ENCODE measurements at places on chromosomes 2 and 18.

GRCh38 chr2:108354136-108354535 lies 23.6 kb upstream of the SULT1C4 start:
- DNase-seq = no peak

DNA sequence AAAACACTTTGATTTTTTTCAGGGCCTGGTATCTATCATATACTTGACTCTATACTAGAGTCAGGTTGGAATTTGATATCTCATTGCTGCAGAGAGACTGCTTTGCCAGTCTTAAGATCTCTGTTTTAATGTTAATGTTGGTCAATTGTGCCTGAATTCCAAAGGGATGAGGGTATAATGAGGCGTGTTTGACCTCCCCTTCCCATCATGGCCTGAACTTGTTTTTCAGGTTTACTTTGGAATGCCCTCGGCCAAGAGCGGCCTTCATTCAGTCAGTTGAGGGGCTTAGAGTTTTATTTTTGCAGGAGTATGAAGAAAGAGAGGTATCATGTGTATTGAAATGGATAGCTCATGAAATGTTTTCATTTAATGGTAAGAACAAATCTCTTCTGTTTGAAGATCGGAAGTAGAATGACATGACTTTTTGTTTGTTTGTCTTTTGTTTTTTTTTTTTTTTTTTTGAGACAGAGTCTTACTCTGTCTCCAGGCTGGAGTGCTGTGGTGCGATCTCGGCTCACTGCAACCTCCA lies 119.0 kb downstream of the KIAA1328 start:
- no peak for DNase-seq

- DNase-seq = no peak
These were observed 17.1 kb downstream of the PDK1 start for GRCh38 chr2:172572981-172573380.

- DNase-seq = no peak
These were observed 357.9 kb upstream of the NRP2 start for GRCh38 chr2:205324355-205324754.

GRCh38 chr2:189837326-189837725 lies 53.1 kb downstream of the PMS1 start:
- DNase-seq = no peak

GRCh38 chr18:64191069-64191468 lies 42.2 kb upstream of the LINC00305 start:
- no peak for DNase-seq

- DNase-seq = no peak
These were observed 686.8 kb upstream of the PIK3C3 start for GRCh38 chr18:41268271-41268670.

DNA sequence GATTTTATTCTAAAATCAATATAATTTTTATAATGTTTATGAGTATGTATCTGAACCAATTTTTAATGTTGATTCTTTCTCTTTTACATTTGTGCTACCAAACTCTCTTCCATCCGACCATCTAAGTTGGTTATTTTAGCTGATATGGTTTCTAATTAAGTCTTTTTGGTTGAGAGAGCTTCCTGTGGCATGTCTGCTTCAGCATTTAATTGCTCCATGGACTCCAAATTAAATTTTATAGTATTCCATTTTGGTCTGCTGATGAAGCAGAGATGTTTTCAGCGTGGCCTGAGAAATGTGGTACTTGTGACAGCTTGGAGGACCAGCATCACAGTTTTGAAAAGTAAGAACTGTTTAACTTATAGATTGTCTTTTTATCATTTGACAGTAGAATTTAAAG lies 105.6 kb downstream of the EHBP1 start:
- DNase-seq = no peak

DNA sequence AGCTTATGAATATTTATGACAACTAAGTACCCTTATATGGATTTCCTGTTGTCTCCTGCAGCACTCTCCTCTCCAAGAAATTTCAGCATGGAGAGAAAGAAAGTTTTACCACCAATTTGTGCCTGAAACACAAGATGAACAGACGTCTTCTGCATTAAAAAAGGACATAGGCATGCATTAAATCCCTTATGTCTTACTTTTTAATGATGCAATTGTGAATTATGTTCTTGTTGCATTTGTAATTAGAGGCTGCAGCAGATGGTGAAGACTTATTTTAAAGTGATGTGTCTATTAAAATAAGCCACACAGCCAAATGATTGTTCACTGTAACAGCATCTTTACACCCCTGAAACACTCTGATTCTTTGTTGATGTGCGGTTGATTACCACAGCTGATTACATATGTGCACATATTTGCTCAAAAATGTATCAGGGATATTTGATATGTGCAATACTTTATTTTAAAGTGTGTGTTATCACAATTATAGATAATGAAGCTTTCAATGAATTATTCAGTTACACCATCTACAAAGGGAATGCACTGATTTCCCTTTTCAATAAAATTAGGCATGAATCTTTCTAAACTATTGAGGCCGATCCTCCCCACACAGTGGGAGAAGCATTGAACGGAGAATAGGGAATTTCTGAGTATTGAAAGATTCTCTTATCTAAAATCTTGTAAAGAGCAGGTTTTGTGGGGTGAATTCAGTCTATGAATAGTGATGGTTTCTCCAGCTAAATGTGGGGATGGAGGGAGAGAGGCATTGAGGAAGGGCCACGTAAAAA lies 585.1 kb downstream of the SLC4A3 start:
- no peak for DNase-seq

DNA sequence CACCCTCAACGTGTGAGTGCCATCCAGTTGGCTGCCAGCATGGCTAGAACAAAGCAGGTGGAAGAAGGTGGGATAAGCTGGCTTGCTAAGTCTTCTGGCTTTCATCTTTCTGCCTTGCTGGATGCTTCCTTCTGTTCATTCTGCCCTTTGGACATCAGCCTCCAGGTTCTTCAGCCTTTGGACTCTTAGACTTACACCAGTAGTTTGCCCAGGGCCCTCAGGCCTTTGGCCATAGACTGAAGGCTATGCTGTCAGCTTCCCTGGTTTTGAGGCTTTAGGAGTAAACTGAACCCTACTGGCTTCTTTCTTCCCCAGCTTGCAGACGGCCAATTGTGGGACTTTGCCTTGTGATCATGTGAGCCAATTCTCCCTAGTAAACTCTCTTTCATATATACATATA lies 155.0 kb upstream of the SERTAD2 start:
- no peak for DNase-seq

DNA sequence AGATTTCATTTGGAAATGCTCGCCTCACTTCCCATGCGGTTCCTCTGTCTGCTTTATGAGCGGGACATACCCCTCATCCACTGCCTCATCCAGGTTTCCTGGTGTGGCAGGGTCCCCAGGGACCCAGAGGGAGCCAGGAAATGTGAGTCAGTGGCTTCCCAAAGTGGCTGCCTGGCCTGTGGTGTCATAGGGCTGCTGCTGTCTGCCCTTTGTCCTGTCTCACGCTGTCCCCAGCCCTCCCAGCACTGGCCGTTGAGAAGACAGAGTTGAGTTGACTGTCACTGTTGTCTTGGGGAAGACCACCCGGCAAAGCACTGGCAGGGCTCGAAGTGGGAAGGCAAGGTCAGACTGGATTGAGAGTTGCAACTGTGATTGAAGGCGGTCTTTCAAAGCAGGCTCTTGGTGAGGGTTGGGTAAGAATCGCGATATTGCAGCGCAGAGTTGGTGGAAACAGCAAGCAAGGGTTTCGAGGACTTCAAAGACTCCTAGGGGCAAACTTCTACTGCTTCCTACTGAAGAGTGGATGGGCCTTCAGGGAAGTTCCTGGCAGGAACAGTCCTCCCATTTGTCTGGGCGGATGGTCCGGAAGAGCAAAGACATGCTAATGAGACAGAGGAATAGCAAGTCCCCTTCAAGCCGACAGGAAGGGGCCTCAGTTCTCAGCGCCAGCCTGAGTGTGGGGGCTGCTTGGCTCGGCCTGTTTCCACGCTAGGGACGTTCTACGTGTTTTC lies 33.9 kb downstream of the RAB31 start:
- DNase-seq = no peak

GRCh38 chr2:168454737-168455644 lies 1.1 kb upstream of the CERS6 start:
- DNase-seq = no peak

DNA sequence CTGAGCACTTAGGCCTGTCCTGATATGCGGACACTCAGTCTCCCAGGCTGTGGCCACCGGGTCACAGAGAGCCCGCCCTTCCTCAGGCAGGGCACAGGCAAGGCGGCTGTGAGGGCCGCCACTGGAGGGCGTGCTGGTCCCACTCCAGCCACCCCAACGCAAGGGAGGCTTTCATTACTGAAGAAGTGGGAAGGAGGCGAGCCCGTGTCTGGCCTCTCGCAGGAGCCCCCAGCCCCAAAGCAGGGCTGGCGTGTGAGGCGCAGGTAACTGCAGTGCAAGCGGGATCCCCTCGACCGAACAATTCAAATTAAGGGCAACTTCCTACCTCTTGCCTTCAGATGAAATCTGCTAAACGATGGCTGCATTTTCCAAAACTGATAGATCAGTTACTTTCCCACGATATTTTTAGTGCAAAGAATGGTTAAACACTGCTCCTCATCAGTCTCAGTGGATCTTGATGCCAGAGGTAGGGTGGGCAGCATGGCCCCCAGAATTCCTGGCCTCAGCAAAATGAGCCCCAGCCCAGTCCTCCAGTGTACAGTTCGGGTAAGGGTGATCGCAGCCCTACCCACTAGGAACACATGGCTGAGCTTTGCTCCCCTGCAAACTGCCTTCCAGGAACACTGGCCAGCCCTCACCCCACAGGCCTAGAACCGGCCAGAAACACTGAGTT lies 97.2 kb downstream of the SEPTIN10 start:
- no peak for DNase-seq

GRCh38 chr2:1990724-1991123 lies 246.4 kb upstream of the PXDN start:
- DNase-seq = no peak

DNA sequence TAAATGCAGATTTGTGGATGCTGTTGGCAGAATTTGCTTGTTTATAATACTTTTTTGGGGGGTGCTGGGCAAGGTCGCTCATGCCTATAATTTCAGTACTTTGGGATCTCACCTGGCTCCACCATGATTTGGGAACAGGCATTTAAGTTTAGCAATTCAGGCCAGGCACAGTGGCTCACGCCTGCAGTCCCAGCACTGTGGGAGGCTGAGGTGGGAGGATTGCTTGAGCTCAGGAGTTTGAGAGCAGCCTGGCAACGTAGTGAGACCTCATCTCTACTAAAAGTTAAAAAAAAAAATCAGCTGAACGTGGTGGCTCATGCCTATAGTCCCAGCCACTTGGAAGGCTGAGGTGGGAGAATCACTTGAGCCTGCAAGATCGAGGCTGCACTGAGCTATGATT lies 20.7 kb downstream of the TANC1 start:
- no peak for DNase-seq

GRCh38 chr2:228374741-228375140 lies 193.3 kb upstream of the SPHKAP start:
- no peak for DNase-seq

DNA sequence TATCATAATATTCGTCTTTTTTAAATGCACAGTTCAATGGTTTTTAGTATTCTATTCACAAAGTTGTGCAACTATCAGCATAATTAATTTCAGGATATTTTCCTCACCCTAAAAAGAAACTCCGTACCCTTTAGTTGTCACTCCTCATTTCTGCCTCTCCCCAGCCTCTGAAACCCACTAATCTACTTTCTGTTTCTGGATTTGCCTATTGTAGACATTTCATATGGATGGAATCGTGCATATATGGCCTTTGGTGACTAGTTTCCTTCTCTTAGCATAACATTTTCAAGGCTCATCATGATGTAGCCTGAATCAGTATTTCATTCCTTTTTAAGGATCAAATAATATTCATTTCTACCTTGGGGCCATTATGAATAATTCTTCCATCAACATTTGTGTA lies 18.5 kb downstream of the NEURL3 start:
- no peak for DNase-seq

GRCh38 chr2:218294430-218295022 lies 2.2 kb upstream of the TMBIM1 start:
- DNase-seq = no peak

DNA sequence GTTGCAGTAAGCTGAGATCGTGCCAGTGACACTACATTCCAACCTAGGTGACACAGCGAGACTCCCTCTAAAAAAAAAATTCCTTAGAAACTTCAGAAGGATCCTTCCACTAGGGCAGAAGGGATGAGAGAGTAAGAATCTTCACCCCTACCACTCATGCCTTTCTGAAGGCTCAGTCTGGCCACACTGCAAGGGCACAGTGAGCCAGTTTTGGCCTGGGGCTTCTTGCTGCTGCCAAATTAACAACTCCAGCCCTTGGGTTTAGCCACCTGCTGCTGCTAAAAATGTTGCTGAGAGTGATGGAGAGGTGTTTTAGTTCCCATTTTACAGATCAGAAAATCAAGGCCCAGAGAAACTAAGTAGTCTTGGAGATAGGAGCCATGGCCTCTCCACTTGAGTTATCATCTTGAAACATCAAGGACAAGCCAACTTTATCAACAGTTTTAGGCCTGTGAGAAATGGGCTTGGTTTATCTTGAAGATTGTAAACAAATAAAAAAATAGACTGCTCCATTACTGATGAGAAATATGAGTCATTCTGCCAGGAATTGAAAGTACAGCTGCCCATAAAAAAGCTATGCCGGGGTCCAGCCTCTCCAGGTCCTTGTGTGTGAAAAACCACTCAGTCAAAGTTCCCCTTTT lies 31.9 kb upstream of the CASP8 start:
- no peak for DNase-seq

- no peak for DNase-seq
These were observed 147.9 kb downstream of the GALNT3 start for GRCh38 chr2:165645930-165646831.

DNA sequence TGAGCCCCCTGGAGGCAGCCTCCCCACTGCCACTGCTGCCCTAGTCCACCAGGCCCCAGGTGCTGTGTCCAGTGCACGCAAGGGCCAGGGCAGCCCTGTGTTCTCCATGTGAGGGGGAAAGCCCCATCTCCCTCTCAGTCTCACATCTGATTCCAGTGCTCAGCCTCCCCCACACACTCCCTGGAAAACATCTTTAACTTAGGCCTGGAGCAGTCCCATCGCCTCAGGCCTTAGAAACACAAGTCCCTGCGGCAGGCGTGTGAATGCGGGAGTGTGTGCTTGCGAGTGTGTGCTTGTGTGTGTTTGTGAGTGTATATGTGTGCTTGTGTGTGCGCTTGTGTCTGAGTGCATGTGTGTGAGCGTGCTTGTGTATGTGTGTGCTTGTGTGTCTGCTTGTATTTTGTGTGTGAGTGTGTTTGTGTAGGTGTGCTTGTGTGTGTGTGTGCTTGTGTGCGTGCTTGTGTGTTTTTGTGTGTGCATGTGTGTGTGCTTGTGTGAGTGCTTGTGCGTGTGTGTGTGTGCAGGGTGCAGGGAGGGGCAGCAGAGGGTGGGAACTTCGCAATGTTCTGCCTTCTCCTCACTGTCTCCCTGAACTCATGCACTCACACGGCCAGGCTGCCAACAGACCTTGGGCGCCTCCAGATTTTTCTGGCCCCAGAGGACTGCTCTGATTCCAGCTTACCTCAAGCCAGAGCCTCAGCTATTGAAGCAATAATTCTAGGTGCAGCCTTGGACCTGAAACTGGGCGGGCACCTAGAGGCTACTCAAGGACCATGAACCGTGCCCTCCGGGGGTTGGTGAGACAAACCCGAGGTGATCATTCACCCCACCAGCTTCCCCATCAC lies 139.6 kb downstream of the CABLES1 start:
- no peak for DNase-seq
